Left renal pelvis (tissue), 4 donors: ENCODE measurements at places on chromosomes 6 and 20. TPM values are rescaled to one million over a fixed set of nuclear protein-coding genes. Genes with fewer than 3 reads are reported as not detected.

Gene TRIM38
- polyA plus RNA-seq = 10.1 TPM

GRCh38 chr20:1278993-1279392 is 12.9 kb downstream of the SNPH start:
- DNase-seq = no peak

DNA sequence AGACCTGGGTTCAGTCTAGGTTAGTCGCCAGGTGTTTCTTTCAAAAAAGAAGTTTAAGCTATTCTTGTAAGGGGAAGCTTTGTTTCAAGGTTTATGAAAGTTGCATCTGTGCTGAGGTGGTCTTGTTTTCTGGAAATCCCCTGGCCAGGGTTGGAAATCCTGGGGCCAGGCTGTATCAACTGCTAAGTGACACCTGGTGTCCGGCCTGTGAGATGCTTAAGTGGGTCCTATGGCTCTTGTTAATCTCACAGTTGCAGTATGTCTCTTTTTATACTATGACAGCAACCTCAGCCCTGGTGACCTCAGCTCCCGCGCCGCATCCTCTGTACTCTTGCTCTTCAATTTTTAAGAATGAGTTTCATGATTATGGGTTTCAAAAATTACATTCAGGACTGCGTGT is 72.0 kb downstream of the CHMP4B start:
- no peak for DNase-seq

DNA sequence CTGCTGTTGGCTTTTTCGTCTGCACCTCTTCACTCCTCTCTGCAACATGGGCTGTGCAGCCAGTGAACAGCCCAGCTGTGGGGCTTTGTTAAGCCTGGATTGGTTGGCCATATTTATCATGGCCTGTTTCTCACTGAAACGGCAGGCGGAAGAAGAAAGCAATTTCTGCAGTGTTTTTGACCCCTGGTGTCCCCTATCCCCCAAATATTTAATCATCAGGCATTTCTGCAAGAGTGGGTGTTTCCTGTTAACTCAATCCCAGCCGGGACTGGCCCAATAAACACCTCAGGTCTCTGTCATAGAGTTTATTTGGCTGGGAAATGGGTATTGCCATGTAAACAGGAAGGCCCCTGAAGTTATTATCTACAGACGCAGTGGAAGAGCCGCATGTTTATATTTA is 174.8 kb upstream of the SUPT3H start:
- no peak for DNase-seq

Gene MCUR1
- 25.1 TPM for polyA plus RNA-seq

DNA sequence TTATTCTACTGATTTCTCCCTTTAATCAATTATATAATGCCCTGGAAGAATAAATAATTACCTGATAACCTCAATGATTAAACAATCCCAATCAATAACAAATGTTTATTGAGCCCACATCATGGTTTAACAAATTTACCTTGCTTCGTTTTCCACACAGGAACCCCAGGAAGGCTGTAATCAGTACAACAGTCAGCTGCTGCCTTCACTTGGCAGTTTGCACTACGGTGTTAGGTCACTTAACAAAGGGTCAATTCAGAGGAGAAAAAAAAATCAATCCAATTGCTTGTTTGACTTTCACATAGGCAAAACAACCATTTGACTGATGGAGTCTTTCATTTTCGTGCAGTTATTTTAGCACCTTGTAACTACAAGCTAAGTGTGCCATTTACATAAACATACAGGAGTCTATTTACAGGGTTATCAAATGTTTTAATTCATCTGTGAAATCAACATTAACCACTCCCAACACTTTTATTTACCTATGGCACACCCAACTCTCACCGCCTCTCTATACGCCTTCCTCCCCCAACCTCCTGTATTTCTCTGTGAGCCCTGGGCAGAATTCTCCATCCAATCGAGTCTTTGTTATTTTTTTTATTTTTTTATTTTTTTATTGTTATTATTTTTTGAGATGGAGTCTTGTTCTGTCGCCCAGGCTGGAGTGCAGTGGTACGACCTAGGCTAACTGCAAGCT is 140.4 kb upstream of the TAB2 start:
- DNase-seq = no peak

GRCh38 chr6:100998111-100998510 is 117.0 kb upstream of the ASCC3 start:
- no peak for DNase-seq

Gene RGS17
- 3.4 TPM for polyA plus RNA-seq

DNA sequence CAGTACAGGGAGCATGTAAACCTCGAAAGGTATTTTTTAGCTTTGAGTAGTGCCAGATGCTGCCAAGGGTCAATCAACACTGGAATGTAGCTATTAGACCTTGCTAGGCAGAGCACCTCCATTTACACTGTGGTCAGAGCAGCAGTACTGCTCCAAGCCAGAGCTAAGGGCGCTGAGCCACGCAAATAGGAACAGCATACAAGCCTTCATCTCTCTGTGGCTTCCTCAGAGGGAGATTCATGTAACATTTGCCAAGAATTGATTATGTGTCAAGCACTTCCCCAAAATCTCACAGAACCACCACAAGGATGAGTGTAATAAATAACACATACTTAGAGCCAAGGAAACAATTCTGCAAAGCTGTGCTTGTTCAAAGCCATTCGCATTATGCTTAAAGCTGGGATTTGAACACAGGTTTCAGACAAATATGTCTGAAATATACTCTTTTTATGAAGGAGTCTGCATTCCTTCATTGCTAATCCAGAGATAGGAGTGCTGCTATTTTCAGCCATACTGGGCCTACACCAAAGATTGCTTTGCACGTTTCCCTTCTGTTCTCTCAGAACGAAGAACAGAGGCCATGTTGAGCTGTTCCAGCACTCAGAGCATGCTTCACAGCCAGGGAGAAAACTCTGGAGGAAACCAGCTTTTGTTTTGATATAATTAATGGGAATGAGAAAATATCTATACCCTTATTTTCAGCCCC is 97.7 kb downstream of the SLC16A10 start:
- DNase-seq = no peak

Gene ATRN
- polyA plus RNA-seq = 49.4 TPM

- no peak for DNase-seq
These were observed 54.9 kb upstream of the ARHGAP18 start for GRCh38 chr6:129764761-129765407.

- DNase-seq = no peak
These were observed 4.7 kb upstream of the CCN2 start for GRCh38 chr6:131955876-131956275.

- DNase-seq = no peak
These were observed 31.4 kb downstream of the SMLR1 start for GRCh38 chr6:130858498-130859160.

DNA sequence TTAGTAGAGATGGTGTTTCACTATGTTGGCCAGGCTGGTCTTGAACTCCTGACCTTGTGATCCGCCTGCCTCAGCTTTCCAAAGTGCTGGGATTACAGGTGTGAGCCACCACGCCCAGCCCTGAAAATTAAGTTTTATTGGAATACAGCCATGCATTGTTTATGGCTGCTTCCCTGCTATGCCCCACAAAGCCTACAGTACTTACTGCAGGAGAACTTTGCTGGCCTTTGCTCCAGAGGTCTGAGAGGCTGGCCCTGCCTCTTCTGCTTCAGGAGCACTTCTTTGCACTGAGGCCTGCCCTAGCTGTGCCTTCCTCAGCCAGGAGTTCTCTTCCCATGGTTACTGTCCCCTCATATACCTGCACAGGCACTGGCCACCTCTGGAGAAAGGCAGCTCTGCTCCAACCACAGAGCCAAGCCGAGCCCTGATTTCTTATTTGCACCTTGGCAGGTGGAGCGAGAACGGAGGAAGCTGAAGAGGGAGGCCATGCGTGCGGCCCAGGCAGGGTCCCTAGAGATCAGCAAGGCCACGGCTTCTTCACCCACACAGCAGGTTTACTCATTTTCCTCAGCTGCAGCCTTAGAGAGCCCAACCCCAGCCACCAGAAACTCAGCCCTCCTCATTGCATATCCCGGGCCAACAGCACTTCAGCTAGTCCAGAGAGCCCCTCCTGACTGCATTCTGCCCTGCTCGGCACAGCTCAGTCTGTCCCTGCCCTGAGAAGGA is 20.8 kb downstream of the C20orf173 start:
- DNase-seq = no peak

GRCh38 chr6:163536770-163537169 is 122.3 kb downstream of the QKI start:
- DNase-seq = no peak

DNA sequence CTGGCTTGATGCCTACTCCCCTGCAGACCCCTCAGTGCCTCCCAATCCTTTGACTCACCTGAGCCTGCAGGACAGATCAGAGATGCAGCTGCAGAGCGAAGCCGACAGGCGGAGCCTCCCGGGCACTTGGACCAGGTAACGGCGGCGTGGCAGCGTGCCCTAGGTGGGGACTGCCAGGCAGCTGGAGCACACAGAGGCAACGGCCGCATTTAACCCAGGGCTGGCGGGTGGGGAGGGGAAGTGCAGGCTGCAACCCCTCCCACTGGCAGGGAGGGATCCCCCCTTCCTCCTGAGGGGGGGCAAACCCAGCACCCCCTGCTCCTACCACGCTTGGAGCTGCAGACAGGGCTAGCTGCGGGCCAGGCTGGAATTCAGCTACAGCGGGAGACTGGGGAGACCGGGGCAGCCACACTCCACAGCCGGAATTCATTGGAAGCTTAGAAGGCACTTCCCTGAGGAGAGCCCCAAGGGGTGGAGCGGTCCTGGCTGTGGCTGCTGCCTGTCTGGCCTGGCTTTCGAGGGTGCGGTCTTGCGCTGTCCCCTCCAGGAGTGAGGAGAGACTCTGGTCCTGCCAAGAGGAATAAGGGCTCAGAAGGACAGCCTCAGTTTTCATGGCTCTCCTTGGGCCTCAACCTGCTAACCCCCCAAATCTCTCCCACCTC is at the start of gene MATN4:
TSS of gene MATN4 (minus strand) at position 183 of the 662 bp plus-strand sequence. CDS start 2,717 bp downstream, outside the sequence.
- no peak for DNase-seq

- no peak for DNase-seq
These were observed 812 bp downstream of the MYMX start for GRCh38 chr6:44217332-44218143.

GRCh38 chr6:13147782-13148181 is 180.6 kb downstream of the TBC1D7 start:
- DNase-seq = no peak

Gene MAK
- polyA plus RNA-seq = 0.45 TPM

Gene KCNK15
- polyA plus RNA-seq = 0.09 TPM

Gene TRIM15
- not detected for polyA plus RNA-seq

- no peak for DNase-seq
These were observed 45.1 kb downstream of the BCAS1 start for GRCh38 chr20:54025251-54025771.

Gene JPH2
- polyA plus RNA-seq = 1.8 TPM

- no peak for DNase-seq
These were observed 9.3 kb upstream of the OGFRL1 start for GRCh38 chr6:71279321-71279720.

DNA sequence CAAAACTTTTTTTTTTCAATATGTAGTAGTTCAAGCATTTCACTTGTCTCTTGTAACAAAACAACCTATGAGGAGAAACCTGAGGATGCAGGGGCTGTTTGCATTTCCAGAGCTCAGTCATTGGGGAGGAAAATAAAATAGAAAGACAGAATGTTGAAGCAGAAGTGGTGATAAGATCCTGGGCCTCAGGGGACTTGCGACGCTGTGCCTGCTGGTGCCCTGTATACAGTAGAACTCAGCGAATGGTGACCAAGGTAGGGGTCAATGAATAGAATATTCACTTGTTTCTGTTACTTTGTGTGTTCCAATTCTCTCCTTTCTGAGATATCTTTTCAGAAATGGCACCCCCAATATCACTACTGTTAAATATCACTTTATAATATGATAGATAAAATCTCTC is 271.6 kb downstream of the FARS2 start:
- no peak for DNase-seq

DNA sequence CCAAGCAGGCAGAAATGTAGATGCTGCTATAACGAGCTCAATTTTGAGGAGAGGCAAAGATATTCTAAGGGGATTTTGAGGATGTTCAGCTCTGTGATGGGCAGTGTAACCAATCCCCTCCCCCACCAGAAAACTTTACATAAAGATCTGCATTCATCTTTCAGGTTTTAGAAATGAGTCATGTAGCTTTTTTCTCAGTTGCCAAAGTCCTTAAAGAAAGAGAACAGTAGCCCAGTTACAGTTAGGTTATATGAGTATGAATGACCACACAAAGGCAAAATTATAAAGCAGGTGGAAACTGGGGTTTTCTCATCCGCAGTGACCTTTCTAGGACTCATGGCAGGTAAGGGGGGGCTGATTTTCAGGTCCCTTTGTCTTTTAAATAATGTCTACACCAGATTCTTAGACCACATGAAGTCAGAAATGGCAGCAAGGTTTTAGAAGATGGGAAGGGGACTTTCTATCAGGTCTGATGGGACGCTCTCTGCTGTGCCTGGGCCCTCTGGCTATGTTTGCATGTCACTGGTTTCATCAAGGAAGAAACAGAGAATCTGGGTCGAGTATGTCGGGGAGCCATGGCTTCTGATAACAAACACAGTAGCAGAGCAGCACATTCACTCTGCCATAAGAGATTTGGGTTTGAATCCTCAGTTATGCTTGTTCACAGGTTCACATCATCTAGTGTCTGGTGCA is 94.7 kb downstream of the CLIC5 start:
- no peak for DNase-seq

DNA sequence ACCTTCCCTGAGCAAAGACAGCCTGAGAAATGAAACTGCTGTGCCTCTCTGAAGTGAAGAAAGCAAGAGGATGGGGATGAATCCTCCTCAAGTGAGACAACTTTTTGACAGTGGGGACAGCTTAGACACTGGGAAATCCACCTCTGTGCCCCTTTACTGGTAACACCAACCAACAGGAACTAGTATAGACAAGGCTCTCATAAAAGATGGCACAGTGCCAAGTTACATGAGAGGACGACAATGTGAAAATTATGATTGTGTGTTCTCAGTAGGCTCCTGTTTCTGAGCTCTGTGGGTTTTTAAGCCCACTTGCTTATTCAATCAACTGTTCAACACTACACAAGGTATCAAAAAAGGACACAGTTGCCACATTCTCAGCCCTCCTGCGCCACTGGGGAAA is 41.6 kb upstream of the LYRM2 start:
- DNase-seq = no peak

DNA sequence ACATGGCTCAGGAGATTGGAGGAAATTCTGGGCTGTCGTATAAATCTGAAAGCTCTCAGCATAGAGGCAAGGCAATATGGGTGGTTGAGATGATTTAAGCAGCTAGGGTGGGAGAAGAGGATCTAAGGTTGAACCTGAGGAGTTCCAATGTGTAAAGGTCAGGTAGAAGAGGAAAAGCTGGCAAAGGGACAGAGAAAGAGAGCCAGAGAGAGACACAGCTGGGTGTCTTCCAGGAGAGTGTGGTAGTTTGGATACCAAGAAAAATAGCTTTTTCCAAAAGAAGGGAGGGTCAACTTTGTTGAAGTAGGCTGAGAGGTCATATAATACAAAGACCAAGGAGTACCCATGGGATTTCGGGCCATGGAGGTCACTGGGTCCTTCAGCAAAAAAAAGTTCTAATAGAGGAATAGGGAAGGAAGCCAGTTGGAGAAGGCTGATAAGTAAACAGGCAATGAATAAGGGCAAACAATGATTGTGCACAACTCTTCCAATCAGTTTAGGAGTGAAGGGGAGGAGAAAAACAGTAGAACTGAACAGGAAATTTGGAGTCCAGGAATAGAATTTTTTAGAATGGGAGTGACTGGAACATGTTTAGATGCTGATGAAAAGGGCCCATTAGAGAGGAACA is 135.1 kb downstream of the QRSL1 start:
- no peak for DNase-seq

Gene LRRN4
- 5.5 TPM for polyA plus RNA-seq

Gene RIPOR3
- polyA plus RNA-seq = 8.9 TPM

GRCh38 chr6:43376551-43376981 is 7.1 kb upstream of the ZNF318 start:
- no peak for DNase-seq
